Left hindlimb (tissue), 1 donor: ENCODE measurements at places on chromosomes 16 and 17.

DNA sequence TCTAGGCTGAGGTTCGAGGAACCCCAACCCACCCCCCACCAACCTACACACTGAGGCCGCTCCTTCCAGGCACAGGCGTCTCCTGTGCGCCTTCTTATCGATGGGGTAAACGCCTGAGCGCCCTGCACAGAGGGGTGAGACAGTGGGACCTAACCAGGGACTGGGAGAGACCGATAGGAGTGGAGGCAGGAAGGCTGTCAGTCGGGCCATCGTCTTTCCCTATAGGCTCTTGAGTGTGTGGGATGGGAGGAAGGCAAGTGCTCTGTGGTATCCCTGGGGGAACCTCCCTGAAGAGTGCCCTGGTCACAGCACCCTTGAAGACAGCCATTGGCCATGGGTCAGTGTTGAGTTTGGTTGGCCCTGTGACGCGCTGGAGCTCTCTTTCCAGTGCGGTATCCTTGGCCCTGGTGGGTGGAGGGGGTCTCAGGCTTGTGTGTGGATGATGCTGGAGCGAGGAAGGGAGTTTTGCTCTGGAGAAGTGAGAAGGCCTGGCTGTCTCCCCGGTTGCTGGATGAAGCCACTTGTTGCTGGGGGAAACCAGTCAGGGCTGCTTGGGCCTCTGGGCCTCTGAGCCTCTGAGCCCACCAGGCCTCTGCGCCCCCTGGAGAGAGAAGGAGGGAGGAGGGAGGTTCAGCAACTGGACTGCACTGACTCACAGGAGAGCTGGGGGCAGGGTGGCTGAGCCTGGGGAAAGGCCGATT is 1.7 kb downstream of the GPRC5C start:
- no peak for DNase-seq

GRCh38 chr17:79340333-79341221 is 266.0 kb downstream of the ENGASE start:
- DNase-seq: no peak

DNA sequence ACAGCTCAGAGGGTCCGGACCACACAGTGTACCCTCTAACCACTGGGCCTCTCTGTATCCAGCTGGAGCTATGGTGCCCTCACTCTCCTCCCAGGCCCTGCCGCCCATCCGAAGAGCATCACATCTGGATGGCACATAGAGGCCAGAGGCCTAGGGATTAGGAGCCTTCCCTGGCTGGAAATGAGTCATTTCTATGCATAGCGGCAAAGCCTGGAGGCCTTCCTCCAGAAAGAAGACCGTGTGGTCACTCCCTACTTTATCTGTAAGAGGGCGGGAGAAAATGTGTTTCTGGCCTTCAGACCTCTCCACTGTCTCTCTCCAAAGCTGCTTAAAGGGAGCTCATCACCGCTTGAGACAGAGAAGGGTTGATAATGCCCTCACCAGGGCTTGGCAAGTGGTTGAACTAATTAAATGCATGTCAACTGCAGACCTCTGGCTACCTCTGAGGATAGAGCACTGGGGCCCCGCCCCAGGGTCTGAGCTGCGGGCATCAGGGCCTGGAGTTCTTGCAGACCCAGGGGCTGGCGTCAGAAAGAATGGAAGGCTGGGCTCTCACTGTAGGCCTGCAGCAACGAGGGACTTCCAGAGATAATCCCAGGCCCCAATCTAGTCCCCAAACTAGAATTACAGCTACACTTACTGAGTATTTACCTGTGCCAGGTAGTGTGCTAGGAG is 122.2 kb downstream of the IRX5 start:
- no peak for DNase-seq

GRCh38 chr17:50863221-50863843 is 2.8 kb downstream of the TOB1 start:
- no peak for DNase-seq

GRCh38 chr17:13400491-13400890 is 201.2 kb downstream of the HS3ST3A1 start:
- DNase-seq: no peak

DNA sequence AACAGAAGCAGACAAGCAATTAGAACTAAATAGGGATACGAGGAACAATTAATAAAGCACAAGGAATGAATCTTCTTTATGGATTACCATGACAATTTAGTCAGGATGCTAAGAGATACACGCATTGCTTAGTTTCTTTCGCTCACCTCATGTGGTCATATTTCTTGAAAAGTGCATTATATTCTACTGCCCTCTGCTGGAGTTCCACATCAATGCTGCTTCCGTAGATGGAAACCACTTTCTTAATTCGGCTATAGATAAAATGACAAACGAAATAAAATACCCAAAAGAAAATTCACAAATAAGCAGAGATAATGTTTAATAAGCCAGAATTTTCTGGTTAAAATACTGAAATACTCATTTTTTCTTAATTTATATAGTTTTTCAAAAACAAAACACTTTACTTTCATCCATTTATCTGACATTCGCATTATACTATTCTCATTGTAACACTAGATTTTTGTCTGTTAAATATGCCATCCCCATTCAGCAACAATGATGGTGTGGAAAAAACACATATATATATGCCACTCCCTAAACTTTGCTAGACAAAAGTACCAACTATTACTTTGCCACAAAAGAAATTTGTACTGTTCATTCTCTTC is 22.0 kb upstream of the PHLPP2 start:
- DNase-seq: no peak

GRCh38 chr17:80296221-80296620 is 35.6 kb downstream of the RNF213 start:
- DNase-seq: no peak

- DNase-seq: peak; percentile 74
Measured at GRCh38 chr16:67013233-67013822, 15.6 kb upstream of the CBFB start.

GRCh38 chr16:88804552-88805339 is 1.2 kb downstream of the CDT1 start:
- DNase-seq: peak; percentile 39

DNA sequence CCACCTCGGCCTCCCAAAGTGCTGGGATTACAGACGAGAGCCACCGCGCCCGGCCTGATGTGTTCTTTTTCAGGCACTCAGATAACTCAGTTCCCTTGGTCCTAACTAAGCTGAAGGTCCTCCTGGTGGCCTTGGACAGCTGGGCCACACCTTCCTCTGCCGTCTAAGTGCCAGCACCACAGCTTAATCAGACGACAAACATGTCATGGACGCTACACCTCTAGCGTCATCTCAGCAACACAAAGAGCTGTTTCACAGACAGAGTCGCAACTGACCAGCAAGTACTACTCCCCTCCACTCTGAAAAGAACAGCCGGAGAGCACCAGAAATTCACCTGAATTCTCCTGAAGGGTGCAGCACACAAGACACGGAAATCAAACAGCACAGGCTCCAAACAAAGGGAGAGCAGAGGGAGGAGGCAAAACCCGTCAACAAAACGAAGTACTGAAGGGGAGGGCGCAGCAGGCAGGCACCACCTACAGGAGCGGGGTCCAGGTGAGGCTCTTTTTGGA is 4.4 kb downstream of the TRAP1 start:
- no peak for DNase-seq

DNA sequence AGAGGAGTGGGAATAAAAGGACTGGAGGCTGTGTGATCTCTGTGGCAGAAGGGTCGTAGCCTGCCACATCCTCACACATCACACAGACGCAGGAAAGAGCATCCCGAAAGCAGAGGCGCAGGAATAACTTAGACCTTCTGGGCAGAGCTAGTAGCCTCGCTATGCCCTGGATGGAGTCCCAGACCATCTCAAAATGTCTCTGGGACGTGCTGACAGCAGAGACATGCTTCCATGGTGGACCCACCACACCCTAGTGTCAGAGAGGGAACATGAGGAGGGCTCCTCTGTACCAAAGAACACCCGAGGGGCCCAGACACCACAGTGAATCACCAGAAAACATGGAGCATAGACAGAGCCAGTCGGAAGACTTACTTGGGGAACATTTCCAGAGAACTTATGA is 29.6 kb upstream of the FAAP100 start:
- DNase-seq: no peak

GRCh38 chr17:19273731-19274130 is 36.6 kb downstream of the EPN2 start:
- DNase-seq: no peak

GRCh38 chr17:17269926-17270773 is 10.9 kb downstream of the COPS3 start:
- no peak for DNase-seq

- no peak for DNase-seq
Measured at GRCh38 chr17:33285413-33285812, 7.7 kb downstream of the ASIC2 start.

GRCh38 chr17:30267625-30268024 is 24.1 kb downstream of the BLMH start:
- DNase-seq: no peak

- no peak for DNase-seq
Measured at GRCh38 chr16:4247460-4247784, 5.5 kb upstream of the SRL start.

GRCh38 chr16:77918809-77919707 is 103.3 kb upstream of the CLEC3A start:
- no peak for DNase-seq

- no peak for DNase-seq
Measured at GRCh38 chr17:70624211-70624610, 454.9 kb downstream of the KCNJ2 start.

- DNase-seq: no peak
Measured at GRCh38 chr16:70442344-70442743, 3.4 kb upstream of the ST3GAL2 start.

DNA sequence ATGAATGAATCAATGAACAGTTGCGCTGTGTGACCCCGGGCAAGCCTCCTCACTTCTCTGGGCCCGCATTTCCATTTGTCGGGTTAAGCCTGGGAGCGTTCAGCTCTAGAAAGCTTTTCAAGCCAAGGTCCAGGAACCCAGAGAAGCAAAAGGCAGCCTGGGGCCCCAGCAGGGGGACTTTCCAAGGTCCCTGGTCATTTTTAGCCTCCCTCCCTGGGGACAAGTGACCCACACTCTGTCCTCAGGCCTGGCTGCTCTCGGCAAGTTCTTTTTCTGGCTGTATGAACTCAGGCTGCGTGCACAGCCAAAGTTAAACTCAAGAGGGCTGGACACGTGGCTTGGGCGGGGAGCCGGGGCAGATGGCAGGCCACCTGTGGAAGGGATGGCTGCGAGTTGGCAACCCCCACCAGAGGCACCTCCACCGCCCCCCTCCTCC is 41.4 kb upstream of the CIBAR2 start:
- no peak for DNase-seq

DNA sequence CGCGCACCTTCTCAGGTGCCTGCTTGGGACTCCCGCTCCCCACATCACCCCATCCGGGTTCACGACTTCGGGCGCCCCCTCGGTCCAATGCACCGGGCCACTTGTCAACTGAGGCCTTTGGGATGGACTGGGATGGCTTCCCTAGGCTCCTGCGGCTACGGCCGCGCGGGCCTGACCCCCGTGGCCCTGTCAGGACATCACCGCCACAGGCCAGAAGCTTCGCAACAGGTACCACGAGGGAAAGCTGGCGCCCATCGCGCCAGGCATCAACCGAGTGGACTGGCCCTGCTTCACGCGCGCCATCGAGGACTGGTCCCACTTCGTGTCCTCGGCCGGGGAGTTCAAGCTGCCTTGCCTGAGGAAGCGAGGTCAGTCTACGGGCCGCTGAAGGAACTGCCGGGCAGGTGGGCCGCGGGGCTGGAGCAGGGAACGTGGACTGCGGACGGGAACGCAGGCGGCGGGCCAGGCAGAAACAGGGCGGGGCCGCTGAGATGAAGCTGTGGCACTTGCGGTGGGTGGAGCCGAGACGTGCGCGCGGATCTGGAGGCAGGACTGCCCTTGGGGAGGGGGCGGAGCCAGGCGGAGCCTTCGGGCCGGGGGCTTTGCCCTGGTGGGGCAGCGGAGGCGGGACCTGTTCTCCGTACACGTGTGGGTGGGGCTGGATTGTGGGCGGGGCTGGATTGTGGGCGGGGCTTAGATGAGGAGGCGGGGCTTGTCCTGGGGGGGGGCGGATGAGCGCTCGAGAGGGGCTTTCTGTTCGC is 13.7 kb upstream of the CNGB1 start:
- peak; percentile 86 for DNase-seq

DNA sequence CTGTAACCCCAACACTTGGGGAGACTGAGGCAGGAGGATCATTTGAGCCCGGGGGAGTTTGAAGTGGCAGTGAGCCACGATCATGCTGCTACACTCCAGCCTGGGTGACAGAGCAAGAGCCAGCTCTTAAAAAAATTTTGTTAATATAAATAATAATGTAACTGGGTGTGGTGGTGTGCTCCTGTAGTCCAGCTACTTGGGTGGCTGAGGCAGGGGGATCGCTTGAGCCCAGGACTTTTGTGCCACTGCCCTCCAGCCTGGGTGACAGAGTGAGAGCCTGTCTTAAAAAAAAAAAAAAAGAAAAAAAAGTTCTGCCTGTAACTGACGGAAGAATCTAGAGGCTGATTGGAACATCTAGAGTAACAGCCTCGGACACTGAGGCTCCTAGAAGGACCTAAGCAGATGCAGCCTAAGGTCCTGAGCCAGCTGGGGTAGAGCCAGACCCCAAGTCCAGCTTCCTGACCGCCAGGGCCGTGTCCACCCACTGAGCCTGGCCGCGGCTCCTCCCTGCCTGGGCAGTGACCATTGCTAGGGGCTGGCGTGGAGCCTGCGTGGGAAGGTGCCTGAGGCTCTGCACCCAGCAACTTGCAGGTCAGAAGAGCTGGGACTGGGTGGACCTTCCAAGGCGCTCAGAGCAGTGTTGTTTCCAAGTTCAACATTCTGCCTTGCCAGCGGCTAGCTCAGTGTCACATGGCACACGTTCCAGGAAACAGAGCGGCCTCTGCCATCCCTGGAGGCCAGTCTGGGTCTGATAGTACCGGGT is 209.4 kb upstream of the CIBAR2 start:
- peak; percentile 93 for DNase-seq

GRCh38 chr16:28494121-28494851 is at the start of gene APOBR:
Gene APOBR (plus strand): TSS chr16:28494643. CDS start chr16:28494682, 39 bp downstream.
- no peak for DNase-seq

DNA sequence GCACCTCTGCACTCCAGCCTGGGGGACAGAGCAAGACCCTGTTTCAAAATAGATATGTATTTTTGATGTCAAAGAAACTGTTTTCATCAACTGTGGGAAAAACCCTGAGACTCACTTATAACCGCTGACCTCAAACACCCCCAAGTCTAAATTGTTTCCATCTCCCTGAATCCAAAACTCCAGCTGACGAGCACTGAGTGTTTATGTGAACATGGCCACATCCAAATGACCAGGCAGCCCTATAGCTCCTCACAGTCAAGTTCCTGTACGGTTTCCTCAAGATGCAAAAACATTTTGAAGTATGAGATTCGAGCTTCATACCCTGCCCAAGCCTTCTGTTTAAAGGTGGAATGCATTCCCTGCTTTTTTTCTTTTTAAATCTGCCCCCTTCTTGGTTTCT is 45.3 kb upstream of the ZCCHC14 start:
- no peak for DNase-seq

GRCh38 chr17:74918906-74919305 is 4.1 kb downstream of the USH1G start:
- no peak for DNase-seq
